Aorta (tissue), 5 donors: ENCODE measurements at places on chromosomes 7 and 10. TPM values are rescaled to one million over a fixed set of nuclear protein-coding genes. Genes with fewer than 3 reads are reported as not detected.

GRCh38 chr10:4678023-4678950, 147.7 kb upstream of the AKR1E2 start:
- H3K27me3 ChIP-seq = no peaks in the 10 kb centered on the region
- peak overlapping the region; percentile 67 for H3K27ac ChIP-seq
- no peak overlapping the region for H3K4me3 ChIP-seq
- H3K36me3 ChIP-seq = no peaks in the 10 kb centered on the region

GRCh38 chr7:69761290-69761922, 163.1 kb downstream of the AUTS2 start:
- no peaks in the 10 kb centered on the region for H3K36me3 ChIP-seq
- H3K4me1 ChIP-seq = no peaks in the 10 kb centered on the region
- H3K4me3 ChIP-seq = no peak overlapping the region
- no peaks in the 10 kb centered on the region for H3K27me3 ChIP-seq

DNA sequence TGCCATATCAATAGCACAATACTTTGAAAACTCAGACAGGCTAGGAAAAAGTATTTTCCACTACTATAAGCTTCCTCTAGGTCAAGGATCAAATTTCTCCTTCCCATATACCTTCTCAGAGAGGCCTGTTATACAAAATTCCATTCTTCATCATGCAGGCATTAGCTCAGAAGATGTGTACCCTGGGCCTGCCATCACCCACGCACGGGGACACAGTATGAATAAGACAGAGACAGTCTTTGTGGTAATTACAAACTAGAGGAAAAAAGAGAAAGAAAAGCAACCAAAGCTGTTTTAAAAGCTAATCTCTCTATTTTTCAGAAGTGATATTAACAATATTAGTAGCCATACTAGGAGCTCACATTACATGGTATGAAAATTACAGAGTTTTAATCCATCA, 236.8 kb upstream of the AOAH start:
- no peaks in the 10 kb centered on the region for H3K36me3 ChIP-seq
- H3K4me3 ChIP-seq = no peak overlapping the region
- H3K27me3 ChIP-seq = no peaks in the 10 kb centered on the region
- no peaks in the 10 kb centered on the region for H3K4me1 ChIP-seq
- no peak for DNase-seq

DNA sequence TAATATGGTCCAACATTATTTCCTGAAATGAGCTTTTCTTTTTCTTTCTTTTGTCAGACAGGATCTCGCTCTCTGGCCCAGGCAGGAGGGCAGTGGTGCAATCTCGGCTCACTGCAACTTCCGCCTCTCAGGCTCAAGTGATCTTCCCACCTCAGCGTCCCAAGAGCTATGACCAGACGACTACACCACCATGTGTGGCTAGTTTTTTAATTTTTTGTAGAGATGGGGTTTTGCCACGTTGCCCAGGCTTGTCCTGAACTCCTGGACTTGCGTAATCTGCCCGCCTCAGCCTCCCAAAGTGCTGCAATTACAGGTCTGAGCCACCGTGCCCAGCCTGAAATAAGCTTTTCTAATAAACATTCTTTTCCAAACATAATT, 48.6 kb downstream of the CUL2 start:
- H3K4me1 ChIP-seq = no peaks in the 10 kb centered on the region
- no peaks in the 10 kb centered on the region for H3K27me3 ChIP-seq
- H3K36me3 ChIP-seq = peaks cover 8% of the 10 kb centered on the region
- no peak overlapping the region for H3K4me3 ChIP-seq

- no peak overlapping the region for H3K4me3 ChIP-seq
- no peak overlapping the region for H3K27ac ChIP-seq
- DNase-seq = no peak
- H3K4me1 ChIP-seq = peaks cover 12% of the 10 kb centered on the region
- H3K36me3 ChIP-seq = no peaks in the 10 kb centered on the region
These were observed 168.1 kb downstream of the KLF6 start for GRCh38 chr10:3616880-3617279.

DNA sequence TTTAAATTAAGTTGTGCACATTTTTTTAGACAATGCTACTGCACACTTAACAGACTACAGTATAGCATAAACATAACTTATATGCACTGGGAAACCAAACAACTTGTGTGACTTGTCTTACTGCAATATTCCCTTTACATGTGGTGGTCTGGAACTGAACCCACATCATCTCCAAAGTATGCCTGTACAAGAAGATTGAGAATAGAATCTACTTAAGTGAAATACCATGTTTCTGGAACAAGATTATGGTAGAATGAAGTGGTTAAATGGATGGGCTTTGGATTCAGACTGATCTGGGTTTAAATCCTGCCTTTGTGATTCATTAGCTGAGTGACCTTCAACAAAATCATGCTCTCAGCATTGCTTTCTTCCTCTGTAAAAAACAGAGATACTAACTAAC, 30.7 kb downstream of the CUL2 start:
- H3K4me3 ChIP-seq = no peak overlapping the region
- no peak overlapping the region for H3K27ac ChIP-seq
- no peak for DNase-seq
- H3K4me1 ChIP-seq = no peaks in the 10 kb centered on the region
- H3K36me3 ChIP-seq = no peaks in the 10 kb centered on the region

DNA sequence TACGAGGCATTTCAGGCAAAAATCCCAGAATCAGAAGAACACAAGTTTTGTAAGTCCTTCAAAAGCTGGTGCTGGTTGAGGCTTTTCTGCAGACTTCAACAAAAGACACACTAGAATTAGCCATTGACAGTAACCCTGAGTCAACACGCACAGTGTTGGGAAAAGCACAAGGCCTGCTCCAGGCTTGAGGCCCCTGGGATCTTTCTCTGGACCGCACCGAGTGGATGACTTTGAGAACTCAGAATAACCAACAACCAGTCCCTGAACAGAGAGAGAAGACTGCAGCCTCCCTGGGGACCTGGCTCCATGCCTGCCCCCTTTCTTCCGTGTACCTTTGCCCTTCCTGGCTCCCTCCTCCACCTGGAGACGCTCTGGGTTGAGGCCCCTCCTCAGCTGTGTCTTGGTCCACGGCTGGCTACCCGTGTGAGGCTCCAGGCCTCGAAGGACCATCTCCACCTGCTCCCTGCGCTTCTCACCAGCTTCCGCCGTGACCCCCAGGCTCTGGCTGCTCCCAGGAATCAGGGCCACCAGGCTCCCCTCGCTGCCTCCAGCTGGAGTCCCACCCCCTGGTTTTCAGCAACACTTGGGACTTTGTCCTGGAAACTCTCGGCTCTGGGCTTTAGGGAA, 28.4 kb downstream of the DIP2C start:
- no peak overlapping the region for H3K27ac ChIP-seq
- H3K27me3 ChIP-seq = no peaks in the 10 kb centered on the region

- no peak overlapping the region for H3K27ac ChIP-seq
- no peaks in the 10 kb centered on the region for H3K36me3 ChIP-seq
- no peak overlapping the region for H3K4me3 ChIP-seq
- H3K27me3 ChIP-seq = no peaks in the 10 kb centered on the region
- DNase-seq = no peak
These were observed 128.8 kb downstream of the PPP1R17 start for GRCh38 chr7:31815796-31816195.

- H3K36me3 ChIP-seq = no peaks in the 10 kb centered on the region
- no peaks in the 10 kb centered on the region for H3K27me3 ChIP-seq
- H3K4me1 ChIP-seq = no peaks in the 10 kb centered on the region
- H3K4me3 ChIP-seq = no peak overlapping the region
These were observed 424.0 kb downstream of the EXOC4 start for GRCh38 chr7:133676805-133677370.

DNA sequence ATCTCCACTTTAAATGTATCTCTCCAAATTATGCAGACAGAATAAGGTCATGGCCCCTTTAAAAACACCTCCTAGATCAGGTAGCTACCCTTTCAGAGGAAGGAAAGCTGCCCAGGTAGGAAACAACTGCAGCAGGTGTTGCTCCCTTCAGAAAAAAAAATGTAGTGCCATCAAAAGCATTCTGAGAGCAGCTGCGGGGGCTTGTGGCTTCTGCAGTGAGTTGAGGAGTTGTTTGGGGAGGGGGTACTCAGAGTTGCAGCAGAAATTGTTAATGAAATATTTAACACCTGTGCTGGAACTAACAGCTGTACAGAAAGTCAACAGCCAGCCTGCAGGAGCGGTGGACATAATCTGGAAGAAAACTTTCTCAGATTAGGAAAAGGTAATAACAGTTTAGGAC, 24.0 kb downstream of the CDHR3 start:
- H3K4me3 ChIP-seq = no peak overlapping the region
- H3K4me1 ChIP-seq = no peaks in the 10 kb centered on the region
- H3K36me3 ChIP-seq = no peaks in the 10 kb centered on the region
- no peaks in the 10 kb centered on the region for H3K27me3 ChIP-seq

DNA sequence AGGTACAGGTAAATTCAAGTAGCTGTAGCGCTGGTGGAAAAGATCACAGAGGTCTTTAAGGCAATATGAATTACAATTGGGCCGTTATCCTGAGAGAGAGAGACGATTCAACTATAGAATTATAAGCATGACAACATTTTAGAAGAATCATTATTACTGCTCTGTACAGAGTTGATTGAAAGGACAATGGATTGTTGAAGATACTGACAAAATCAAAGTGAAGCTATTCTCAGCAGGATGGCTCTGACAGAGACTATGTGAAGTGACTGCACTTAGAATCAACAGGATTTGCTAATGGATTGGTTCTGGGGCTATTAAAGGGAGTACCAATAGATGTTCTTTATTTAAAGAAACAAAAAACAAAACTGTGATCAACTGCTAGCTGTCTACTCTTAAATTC, 634.8 kb upstream of the GRM3 start:
- no peaks in the 10 kb centered on the region for H3K36me3 ChIP-seq
- H3K4me1 ChIP-seq = no peaks in the 10 kb centered on the region
- no peak overlapping the region for H3K4me3 ChIP-seq
- DNase-seq = no peak
- H3K27ac ChIP-seq = no peak overlapping the region

- H3K36me3 ChIP-seq = no peaks in the 10 kb centered on the region
- no peak overlapping the region for H3K4me3 ChIP-seq
- no peak overlapping the region for H3K27ac ChIP-seq
- no peaks in the 10 kb centered on the region for H3K4me1 ChIP-seq
These were observed 62.1 kb upstream of the ADGRA1 start for GRCh38 chr10:133025558-133026090.

DNA sequence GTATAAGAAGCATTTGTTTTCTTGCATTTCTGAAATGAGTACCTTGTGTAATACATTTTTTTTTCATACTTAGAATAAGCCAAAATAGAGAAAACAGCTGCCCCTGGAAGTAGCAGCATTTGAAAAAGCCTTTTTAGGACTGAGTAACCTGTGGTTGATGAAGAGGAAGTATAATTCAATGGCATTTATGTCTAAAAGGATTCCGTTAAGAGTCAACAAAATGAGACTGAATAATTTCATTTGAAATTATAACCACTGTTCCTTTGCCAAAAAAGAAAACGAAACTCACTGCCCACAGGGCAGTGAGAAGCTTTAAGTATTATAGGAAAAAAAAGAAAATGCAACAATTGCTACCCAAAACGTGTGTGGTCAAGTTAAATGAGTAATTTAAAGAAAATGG, 705.6 kb upstream of the PHF14 start:
- H3K36me3 ChIP-seq = no peaks in the 10 kb centered on the region
- no peaks in the 10 kb centered on the region for H3K27me3 ChIP-seq
- no peak overlapping the region for H3K4me3 ChIP-seq
- no peak for DNase-seq

DNA sequence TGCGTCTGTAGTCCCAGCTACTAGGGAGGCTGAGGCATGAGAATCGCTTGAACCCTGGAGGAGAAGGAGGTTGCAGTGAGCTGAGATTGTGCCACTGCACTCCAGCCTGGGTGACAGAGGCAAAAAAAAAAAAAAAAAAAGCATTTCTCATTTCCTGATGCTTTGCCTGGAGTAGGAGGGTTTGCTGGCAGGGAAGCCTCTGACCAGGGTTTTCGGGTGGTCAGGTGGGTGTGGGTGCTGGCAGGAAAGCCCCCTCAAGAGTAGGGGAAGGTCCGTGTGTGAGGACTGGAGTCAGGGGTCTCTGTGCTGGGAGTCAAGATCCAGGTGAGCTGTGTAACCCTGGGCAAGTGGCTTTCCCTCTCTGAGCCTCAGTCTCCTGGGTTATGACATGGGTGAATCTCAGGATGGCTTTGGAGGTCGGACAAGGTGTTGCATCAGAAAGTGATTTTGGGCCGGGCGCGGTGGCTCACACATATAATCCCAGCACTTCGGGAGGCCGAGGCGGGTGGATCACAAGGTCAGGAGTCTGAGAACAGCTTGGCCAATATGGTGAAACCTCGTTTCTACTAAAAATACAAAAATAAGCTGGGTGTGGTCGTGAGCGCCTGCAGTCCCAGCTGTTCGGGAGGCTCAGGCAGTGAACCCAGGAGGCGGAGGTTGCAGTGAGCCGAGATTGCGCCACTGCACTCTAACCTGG, 3.2 kb downstream of the AMZ1 start:
- H3K4me3 ChIP-seq = no peak overlapping the region
- H3K27ac ChIP-seq = no peak overlapping the region
- no peaks in the 10 kb centered on the region for H3K4me1 ChIP-seq
- no peak for DNase-seq
- H3K36me3 ChIP-seq = no peaks in the 10 kb centered on the region

DNA sequence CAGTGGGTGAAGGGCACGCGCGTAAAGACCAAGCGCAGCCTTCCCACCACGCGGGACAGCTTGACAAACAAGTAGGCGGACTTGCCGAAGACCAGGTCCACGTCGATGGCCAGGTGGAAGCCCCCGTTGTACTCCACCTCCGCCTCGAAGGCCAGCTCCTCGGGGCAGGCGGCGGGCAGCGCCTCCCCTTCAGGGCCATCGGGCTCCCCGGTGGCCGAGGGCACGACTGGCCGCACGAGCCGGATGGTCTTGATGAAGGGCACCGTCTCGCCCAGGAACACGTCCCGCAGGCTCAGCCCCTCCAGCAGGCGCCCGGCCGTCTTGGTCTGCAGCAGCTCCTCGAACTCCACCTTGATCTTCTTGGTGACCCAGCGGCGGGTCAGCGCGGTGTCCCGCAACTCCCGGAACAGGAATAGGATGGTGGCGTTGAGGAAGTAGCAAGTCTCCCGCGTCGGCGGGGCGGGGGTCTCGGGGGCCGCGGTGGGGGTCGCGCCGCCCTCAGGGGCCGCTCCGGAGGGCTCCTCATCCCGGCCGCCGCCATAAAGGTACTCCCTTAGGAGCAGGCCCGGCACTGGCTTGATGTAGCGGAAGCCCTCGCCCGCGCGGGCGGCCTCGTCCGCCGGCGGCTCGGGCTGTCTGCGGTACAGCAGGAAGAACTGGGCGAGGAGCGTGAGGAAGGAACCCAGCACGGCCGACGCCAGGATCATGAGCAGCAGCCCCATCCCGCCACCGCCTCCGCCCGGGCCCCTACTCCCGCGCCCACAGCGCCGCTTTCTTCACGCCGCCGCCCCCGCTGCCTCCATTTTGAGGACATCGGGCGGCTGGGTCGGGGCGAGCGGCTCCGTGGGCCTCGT, 507 bp downstream of the PDZD8 start:
- no peaks in the 10 kb centered on the region for H3K36me3 ChIP-seq
- DNase-seq = peak; percentile 66
- peaks cover 1% of the 10 kb centered on the region for H3K4me1 ChIP-seq
- no peaks in the 10 kb centered on the region for H3K27me3 ChIP-seq

GRCh38 chr10:408236-408635, 273.0 kb downstream of the ZMYND11 start:
- peaks cover 4% of the 10 kb centered on the region for H3K36me3 ChIP-seq
- no peak overlapping the region for H3K4me3 ChIP-seq
- DNase-seq = no peak
- H3K27ac ChIP-seq = no peak overlapping the region
- H3K4me1 ChIP-seq = no peaks in the 10 kb centered on the region

Gene CREM
- 38.9 TPM for polyA plus RNA-seq

Gene SKIDA1
- 0.15 TPM for polyA plus RNA-seq

Gene SRRM3
- 7.4 TPM for polyA plus RNA-seq

Gene DENND2A
- 1.4 TPM for polyA plus RNA-seq

Gene ANKRD1
- polyA plus RNA-seq = 38.9 TPM

Gene UBTD1
- polyA plus RNA-seq = 18.9 TPM

Gene JAKMIP3
- 0.36 TPM for polyA plus RNA-seq

Gene TBRG4
- polyA plus RNA-seq = 14.4 TPM

Gene TMEM176A
- polyA plus RNA-seq = 43.3 TPM

Gene GPNMB
- 175 TPM for polyA plus RNA-seq

Gene ZFAND4
- 5.4 TPM for polyA plus RNA-seq
